Hindlimb muscle (tissue), 1 donor: ENCODE measurements at places on chromosomes 1 and 21. TPM values are rescaled to one million over a fixed set of nuclear protein-coding genes. Genes with fewer than 3 reads are reported as not detected.

The VAMP4 gene
- 7.8 TPM for polyA plus RNA-seq

The DMRTA2 gene
- polyA plus RNA-seq = 0.32 TPM

The SHE gene
- polyA plus RNA-seq = 9.9 TPM

The CFAP45 gene
- 0.40 TPM for polyA plus RNA-seq

The S100A8 gene
- 12.5 TPM for polyA plus RNA-seq

The OTUD7B gene
- 14.6 TPM for polyA plus RNA-seq

The ZFYVE9 gene
- 19.0 TPM for polyA plus RNA-seq

DNA sequence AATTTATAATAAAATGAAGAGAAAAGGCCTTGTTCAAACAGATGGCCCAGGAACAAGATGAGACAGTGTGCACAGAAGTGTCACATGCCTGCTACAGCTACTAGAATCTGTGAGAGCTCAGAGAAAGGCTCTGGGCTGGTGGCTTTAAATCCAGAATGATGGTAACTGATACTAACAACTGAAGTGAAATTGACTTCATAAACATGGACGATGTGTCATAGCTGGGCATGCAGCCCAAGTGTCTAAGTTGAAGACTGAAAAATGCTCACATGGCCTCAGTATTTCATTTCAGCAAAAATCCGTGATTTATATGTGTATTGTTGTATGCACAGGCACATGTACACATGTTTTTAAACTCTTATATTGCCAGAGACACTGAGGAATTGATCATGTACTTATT, 208.3 kb upstream of the RUNX1 start:
- DNase-seq = peak; percentile 77

- peak; percentile 52 for DNase-seq
These were observed 19.6 kb downstream of the KCNAB2 start for GRCh38 chr1:6065093-6065858.

GRCh38 chr1:91057784-91058183, 35.9 kb upstream of the ZNF644 start:
- no peak for DNase-seq

DNA sequence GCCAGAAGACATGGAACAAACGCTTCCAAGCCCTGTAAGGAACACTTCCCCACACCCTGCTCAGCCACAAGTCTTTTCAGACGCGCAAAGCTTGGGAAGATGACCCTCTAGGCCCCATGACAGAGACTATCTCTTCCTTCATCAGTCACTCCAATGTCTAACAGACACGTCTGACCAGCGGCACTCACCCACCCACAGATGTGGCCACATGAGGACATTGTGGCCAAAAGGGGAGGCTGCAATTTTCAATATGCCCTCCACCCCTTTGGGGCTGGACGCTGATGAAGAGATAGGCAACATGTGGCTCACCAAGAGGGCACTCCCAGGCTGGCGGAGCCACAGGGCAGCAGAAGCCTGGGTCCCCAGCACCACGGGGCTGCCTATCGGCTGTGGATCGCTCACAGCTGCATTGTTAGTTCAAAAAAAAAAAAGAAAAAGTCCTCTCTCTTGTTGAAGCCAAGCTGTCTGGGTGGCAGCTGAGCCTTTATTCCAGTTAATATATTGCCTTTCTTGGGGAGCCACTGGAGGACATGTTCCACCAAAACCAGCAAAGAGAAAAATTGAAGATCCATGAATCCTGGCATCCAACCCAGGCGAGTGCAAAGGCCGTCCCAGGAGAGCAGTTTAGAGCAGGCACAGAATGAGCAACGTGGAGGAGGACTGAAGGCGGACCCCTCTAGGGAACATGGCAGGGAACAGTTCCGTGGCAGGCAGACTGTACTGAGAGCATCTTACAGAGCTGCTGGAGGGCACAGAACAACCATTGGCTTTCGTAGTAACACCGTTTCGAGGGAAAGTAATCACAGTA, 52.7 kb upstream of the GPR153 start:
- DNase-seq = no peak

GRCh38 chr1:11653101-11653860, 948 bp downstream of the FBXO2 start:
- DNase-seq = no peak

DNA sequence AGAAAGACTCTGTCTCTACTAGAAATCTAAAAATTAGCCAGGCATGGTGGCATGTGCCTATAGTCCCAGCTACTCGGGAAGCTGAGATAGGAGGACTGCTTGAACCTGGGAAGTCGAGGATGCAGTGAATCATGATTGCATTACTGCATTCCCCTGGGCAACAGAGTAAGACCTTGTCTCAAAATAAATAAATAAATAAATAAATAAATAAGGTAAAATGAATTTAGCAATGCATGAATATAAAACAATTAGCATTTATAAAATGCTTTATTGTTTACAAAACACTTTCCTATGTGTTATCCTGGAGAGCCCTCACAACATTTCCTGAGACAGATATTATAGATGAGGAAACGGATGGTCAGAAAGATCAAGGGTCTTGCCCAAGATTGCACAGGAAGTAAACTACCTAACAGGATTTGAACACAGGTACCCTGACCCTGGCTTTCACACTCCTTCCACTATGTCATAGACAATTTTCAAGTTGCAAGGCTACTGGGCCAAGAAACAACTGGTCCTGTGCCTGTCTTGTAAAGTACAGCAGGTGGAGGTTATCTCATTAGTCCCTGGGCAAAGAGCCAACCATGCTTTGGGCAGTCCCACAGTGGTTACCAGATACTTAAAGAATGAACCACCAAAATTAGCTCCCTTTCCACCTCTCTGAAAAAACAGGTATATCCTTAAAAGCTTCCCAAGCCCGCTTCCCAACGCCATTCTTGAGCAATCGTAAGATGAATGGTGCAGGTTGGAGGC, 15.4 kb upstream of the VSIG8 start:
- no peak for DNase-seq

- DNase-seq = no peak
These were observed 5.8 kb upstream of the NDUFV3 start for GRCh38 chr21:42887326-42887725.

DNA sequence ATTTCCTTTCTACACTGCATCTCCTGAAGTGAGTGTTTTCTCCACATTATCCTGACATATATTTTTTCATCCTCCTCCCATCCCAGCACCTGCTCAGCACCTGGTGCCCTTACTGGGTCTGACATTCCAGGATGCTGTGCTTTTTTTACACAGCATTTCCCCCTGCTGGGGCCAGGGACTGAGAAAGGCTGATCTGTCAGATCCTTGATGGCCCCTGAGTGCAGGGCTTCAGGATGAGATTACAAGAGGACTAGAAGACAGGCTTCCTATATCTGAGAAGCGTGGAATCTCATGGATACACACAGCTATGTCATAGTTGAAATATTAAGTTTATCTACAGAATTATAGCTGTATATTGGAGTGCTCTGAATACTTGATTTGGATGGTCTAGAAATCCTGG, 24.4 kb downstream of the RCAN1 start:
- no peak for DNase-seq

GRCh38 chr1:174958396-174958795, 41.4 kb upstream of the CACYBP start:
- no peak for DNase-seq

GRCh38 chr1:6889875-6890480, 104.7 kb downstream of the CAMTA1 start:
- peak; percentile 25 for DNase-seq

GRCh38 chr1:98059620-98060019, 138.8 kb upstream of the DPYD start:
- DNase-seq = no peak

GRCh38 chr1:230176871-230177411, 109.9 kb downstream of the GALNT2 start:
- peak; percentile 78 for DNase-seq

- no peak for DNase-seq
These were observed 23.0 kb downstream of the SNRNP40 start for GRCh38 chr1:31273619-31274018.

DNA sequence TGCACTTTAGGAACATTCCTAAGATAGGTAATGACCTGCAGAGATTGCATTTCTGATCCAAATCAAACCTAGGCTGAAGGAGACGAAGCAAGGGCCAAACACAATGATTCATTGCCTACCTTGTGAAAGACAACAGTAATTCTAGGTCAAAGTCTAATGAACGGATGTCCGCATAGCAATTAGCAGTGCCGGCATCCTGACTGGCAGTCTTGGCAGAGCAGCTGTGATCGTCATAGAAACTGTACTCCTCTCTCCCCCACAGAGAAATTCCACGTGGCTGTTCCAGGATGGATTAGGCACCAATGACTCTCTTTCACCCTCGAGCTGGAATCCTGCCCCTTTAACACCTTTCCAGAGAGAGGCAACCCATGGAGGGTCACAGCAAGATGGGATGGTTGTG, 28.9 kb upstream of the VAV3 start:
- DNase-seq = no peak

GRCh38 chr1:184485751-184486723, 99.2 kb downstream of the C1orf21 start:
- no peak for DNase-seq

DNA sequence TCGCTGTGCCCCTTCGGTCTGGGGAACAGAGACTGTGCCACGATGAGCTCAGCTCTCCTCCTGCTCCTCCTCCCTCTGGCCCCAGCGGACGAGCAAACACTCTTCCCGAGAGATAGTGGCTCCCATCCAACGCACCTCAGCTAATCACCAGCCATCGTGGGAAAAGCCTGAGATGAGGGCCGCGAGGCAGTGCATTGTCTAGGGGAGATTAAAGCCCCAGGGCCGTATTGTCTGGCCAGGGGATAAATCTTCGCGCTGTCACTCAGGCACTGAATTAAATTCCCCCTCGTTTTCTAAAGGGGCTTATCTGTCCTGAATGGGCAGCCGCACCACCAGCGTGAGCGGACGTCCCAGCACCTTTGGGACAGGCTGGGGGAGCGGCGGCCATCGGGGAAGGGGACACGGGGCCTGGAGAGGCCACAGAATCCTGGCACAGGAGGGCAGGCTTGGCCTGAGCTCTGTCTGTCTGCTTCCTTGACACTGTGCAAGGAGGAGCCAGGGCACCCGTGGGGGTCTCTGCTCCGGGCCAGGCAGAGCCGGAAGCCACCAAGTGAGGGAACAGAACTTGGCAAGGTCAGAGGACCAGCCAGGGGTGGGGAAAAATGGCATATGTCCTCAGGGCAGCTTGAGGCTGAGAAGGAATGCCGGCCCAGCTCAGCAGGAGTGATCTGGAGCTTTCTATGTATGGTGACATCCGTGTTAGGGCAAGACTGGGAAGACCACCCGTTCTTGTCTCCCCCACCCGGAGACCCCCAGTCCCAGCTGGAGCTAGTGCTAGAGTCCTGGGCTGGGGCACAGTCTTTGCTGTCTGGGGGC, 32.3 kb downstream of the PRDM16 start:
- DNase-seq = no peak

DNA sequence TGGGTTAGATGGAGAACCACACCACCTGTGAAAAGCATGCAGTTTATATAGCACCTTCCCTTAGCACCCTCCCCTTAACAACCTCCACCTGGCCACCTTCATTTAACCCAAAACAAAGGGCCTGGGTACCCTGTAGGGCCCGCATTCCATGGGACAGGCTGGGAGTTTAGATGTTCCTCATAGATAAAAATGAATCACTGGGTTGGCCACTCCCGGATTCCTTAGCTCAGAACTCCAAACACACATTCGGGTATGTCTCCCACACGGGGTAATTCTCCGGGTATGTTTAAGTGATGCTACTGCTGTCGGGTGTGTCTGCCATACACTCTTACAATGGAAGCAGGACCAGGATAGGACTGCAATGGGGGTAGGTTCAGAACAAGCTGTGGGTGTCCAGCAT, 43.9 kb upstream of the FOXO6 start:
- DNase-seq = no peak

DNA sequence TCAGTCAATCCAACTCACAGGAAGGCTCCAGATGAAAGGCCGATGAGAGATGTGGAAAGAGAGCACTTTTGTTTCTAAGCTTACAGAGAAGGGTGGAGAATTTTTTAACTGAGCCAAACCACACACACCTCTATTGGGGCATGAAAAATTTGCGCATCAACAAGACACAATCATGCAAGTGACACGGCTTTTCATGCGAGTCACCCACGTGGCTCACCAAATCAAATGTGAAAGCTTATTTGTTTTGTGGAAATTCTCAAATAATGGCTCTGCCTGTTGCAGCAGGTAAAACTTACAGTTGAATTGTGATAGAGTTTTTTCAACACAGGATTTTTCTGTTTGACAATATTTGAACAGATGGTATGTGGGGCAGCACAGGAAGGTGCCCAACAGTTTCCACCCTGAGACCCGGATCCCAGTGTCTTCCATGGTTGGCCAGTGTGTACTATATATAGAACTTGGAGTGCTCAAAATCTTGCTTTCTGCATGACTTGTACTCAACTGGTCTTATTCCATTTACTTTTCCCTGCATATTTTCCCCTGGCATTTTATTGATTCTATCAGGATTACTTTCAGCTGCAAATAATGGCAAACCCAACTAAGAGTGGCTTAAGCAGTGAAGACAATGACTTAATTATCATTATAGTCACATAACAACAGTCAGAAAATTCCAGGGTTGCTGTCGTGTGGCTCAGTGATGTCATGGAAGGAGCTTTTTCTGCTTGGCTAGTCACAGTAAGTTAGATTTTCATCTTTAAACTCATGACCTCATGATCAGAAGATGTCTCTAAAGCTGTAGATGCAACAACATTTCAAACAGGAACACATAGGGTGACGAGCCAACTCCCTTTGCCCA, 90.6 kb upstream of the SIM2 start:
- no peak for DNase-seq

GRCh38 chr1:48906729-48907128, 130.0 kb upstream of the BEND5 start:
- no peak for DNase-seq

DNA sequence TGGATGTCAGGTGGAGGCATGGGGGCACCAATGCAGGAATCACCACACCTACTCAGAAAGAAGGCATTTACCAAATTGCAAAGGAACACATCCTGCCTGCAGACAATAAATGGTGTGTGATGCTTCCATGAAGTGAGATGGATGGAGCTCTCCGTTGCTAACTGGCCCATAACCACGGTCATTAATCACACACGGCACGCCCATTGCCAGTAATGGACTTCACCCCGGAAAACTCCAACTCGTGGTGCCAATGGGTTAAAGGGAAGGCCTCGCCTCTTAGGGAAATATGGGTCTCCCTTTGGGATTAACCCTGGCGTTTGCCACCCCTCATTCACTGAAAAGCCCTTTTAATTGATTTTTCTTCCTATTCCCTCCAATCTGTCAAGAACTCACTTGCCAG, 443.1 kb upstream of the DAB1 start:
- no peak for DNase-seq

- DNase-seq = no peak
These were observed 9.3 kb downstream of the F5 start for GRCh38 chr1:169576935-169577331.

- no peak for DNase-seq
These were observed 8.8 kb downstream of the SEC16B start for GRCh38 chr1:177960939-177961622.

GRCh38 chr1:244796719-244797406, 38.6 kb upstream of the COX20 start:
- DNase-seq = peak; percentile 63

- DNase-seq = peak; percentile 59
These were observed 40.4 kb downstream of the KIAA0040 start for GRCh38 chr1:175152006-175152652.

- DNase-seq = peak; percentile 32
These were observed 3.6 kb upstream of the INAVA start for GRCh38 chr1:200890818-200891773.

- DNase-seq = peak; percentile 70
These were observed 102.7 kb upstream of the C21orf91 start for GRCh38 chr21:17921579-17922530.

GRCh38 chr1:74333244-74333643, 98.1 kb downstream of the TNNI3K start:
- DNase-seq = no peak
